Neural crest cell (in vitro differentiated cells): ENCODE measurements at places on chromosomes 6 and 20.
A peak's percentile ranks its signal among the peaks of the same experiment; 100 is the strongest.

GRCh38 chr20:62496568-62497218, 20.9 kb upstream of the GATA5 start:
- peak; percentile 49 for DNase-seq
- peaks cover 7% of the 10 kb centered on the region for H3K27me3 ChIP-seq
- H3K27ac ChIP-seq, result no peak overlapping the region
- peaks cover 8% of the 10 kb centered on the region for H3K4me1 ChIP-seq
- no peak overlapping the region for H3K4me3 ChIP-seq

- no peaks in the 10 kb centered on the region for H3K36me3 ChIP-seq
- H3K4me3 ChIP-seq, result no peak overlapping the region
- DNase-seq, result no peak
- peaks cover 7% of the 10 kb centered on the region for H3K4me1 ChIP-seq
These were observed 38.6 kb downstream of the PRDM1 start for GRCh38 chr6:106124437-106125430.

- no peak overlapping the region for H3K4me3 ChIP-seq
- H3K27me3 ChIP-seq, result peaks cover 3% of the 10 kb centered on the region
- H3K4me1 ChIP-seq, result no peaks in the 10 kb centered on the region
- no peak overlapping the region for H3K27ac ChIP-seq
These were observed 41.7 kb downstream of the SYNE1 start for GRCh38 chr6:152595499-152595898.

GRCh38 chr6:16689788-16690607, 71.3 kb downstream of the ATXN1 start:
- no peaks in the 10 kb centered on the region for H3K27me3 ChIP-seq
- no peak overlapping the region for H3K4me3 ChIP-seq
- H3K36me3 ChIP-seq, result no peaks in the 10 kb centered on the region
- DNase-seq, result no peak
- H3K4me1 ChIP-seq, result peaks cover 4% of the 10 kb centered on the region

DNA sequence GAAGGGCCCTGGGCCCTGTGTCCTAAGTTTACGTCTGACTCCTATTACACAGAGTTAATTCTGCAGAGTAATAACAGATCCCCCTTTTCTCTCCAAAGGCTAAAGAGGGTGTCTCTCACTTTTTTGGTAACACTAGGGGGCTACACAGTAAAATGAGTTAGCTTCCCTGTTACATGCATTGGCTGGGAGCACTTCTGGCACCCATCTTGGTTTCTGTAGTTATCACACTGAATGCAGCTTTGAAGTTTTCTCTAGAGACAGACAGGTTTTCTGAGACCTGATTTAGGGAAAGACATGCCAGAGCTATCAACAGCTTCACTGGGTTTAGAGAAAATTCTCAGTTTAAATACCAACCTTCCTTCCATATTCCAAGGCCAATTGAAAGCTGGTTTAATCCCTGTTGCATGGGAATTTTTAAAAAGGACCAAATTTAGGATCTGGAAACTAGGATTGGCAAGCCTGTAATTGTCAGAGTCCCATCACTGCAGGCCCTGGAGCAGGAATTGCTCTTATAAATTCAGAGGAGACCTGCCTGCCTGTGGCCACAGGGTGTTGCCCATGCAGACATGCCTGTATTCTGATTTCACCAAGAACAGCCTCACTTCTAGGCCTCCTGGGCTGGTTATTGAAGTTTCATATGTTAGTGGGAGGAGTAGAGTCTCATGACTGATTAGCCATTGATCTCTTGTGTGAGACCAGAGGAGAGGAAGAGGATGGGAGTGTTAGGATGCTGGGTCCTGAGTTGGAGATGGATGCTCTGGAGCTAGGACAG, 29.4 kb downstream of the RNF8 start:
- H3K4me1 ChIP-seq, result no peaks in the 10 kb centered on the region
- H3K27me3 ChIP-seq, result no peaks in the 10 kb centered on the region
- DNase-seq, result no peak
- H3K27ac ChIP-seq, result no peak overlapping the region

DNA sequence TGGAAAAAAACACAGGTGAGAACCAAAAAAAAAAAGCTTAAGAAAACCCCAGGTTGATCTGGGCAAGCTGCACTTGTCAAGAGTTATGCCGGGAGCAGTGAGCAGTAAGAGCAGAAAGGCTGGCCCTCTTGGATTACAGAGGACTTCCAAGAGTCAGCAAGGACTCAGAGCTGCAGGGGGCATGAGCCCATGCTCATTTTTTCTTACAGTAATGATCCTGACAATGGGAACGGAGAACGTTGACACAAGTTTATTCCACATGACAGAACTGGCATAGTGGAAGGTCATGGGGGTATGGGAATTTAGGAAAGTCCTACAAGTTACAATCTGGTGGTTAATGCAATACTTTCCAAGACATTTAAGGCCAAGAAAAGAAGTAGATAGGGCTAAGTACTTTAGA, 256.6 kb downstream of the GMDS start:
- H3K27ac ChIP-seq, result peak overlapping the region; percentile 2
- peaks cover 4% of the 10 kb centered on the region for H3K4me1 ChIP-seq
- DNase-seq, result no peak
- no peak overlapping the region for H3K4me3 ChIP-seq

DNA sequence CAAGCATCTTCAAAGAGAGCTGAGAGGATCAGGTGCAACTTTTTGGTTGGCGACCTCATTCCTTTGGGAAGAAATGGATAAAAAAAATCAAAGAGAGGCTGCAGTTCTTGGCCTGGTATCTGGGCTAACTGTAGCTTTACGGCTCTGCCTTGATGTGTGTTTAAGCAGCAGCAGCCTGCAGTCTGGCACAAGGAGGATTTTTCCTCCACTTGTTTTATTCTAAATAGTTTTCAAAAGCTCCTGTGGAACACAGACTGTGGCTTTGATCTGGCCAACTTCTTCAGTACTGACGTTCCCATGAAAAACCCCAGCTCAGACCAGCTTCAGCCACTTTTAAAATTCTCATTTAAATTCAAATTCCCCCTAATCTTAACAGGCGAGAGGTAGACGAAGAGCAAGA, 137.3 kb downstream of the HDGFL1 start:
- H3K27ac ChIP-seq, result peak overlapping the region; percentile 85
- H3K27me3 ChIP-seq, result no peaks in the 10 kb centered on the region
- H3K4me1 ChIP-seq, result peaks cover 51% of the 10 kb centered on the region
- peaks cover 5% of the 10 kb centered on the region for H3K36me3 ChIP-seq
- H3K4me3 ChIP-seq, result no peak overlapping the region

GRCh38 chr6:137762168-137763090, 104.6 kb upstream of the TNFAIP3 start:
- no peak overlapping the region for H3K27ac ChIP-seq

DNA sequence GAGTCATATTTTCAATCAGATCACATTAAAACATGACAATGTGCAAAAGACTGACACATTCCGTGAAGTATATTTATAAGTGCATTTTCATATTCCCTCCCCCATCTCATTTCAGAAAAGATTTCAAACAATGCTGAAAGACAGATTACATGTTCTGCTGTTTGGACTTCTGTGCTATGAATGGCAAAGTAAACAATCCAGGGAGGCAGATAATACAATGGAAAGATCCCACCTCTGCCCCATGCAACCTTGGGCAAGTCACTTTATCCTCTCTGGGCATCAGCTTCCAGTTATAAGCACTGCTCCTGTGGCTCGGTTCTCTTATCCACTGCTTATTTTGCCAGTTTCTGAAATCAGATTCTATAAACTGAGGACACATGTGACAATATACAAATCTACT, 110.2 kb downstream of the RCAN2 start:
- H3K36me3 ChIP-seq, result no peaks in the 10 kb centered on the region
- no peaks in the 10 kb centered on the region for H3K27me3 ChIP-seq
- peak overlapping the region; percentile 85 for H3K27ac ChIP-seq
- no peak for DNase-seq
- peaks cover 28% of the 10 kb centered on the region for H3K4me1 ChIP-seq

DNA sequence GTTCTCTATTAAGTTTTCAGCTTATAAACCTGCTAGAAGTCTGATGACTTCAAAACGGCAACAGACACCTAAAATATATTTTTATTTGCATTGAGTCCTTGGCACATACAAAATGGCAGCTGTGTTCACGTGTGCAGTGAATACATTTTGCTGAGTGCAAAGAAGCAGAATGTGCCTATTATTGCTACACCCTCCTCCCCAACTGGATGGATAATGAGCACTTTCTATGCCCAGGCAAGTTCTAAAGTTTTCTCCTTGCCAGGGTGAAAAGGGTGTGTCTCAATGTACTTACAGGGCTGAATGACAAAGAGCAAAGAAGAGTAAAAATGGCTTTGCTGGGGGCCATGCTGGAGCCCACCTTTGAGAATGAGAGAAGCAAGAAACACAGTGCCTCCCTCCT, 4.0 kb upstream of the FERMT1 start:
- no peaks in the 10 kb centered on the region for H3K36me3 ChIP-seq
- H3K27ac ChIP-seq, result no peak overlapping the region
- DNase-seq, result no peak
- H3K4me3 ChIP-seq, result no peak overlapping the region
- peaks cover 3% of the 10 kb centered on the region for H3K4me1 ChIP-seq
- H3K27me3 ChIP-seq, result peaks cover 53% of the 10 kb centered on the region

- H3K4me1 ChIP-seq, result no peaks in the 10 kb centered on the region
These were observed 6.8 kb downstream of the SLC22A3 start for GRCh38 chr6:160355001-160355400.

- H3K27ac ChIP-seq, result no peak overlapping the region
- no peak overlapping the region for H3K4me3 ChIP-seq
- H3K4me1 ChIP-seq, result peaks cover 8% of the 10 kb centered on the region
- H3K36me3 ChIP-seq, result peaks cover 3% of the 10 kb centered on the region
These were observed 6.0 kb downstream of the CD83 start for GRCh38 chr6:14123386-14124111.
